Lower lobe of right lung (tissue), 2 donors: ENCODE measurements at places on chromosomes 5 and 9. TPM values are rescaled to one million over a fixed set of nuclear protein-coding genes. Genes with fewer than 3 reads are reported as not detected.

The SLC6A7 gene
- total RNA-seq: not detected

The SPATA31D4 gene
- total RNA-seq: not detected

DNA sequence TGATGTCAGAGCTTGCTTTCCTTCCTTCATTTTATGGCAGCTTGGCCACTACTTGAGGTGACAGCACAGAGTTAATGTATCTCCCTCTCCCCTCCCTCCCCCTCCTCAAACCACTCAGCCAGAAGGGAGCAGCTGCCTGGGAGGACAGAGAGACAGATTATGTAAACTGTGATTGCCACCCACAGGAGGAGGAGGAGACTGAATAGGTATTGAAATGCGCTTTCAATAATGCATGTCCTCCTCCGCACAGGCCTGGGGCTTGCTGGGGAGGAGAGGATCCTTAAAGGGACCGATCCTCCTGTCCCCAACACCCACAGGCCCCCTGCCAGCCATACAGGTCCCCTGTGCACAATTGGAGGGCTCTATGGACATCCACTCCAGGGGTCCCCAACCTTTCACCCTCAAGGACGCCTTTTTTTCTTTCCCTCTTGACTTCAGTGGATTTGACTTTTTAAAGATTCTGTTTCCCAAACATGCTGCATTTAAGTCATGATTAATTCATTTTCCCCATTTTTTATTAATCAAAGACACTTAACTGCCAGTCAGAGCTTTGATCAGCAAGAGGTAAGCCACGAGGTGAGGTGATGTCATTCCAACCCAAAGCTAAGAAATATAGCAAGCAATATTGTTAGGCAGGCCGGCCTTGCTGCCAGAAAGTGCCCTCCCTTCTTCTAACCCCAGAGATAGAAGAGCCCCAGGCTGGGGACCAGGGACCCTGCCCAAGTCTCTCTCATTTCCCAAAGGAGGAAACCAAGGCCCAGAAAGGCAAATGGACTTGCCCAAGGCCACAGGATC is 47.5 kb upstream of the CPLX2 start:
- no peaks in the 10 kb centered on the region for H3K36me3 ChIP-seq
- H3K27ac ChIP-seq: no peak overlapping the region
- no peaks in the 10 kb centered on the region for H3K4me1 ChIP-seq
- H3K27me3 ChIP-seq: peaks cover 4% of the 10 kb centered on the region

DNA sequence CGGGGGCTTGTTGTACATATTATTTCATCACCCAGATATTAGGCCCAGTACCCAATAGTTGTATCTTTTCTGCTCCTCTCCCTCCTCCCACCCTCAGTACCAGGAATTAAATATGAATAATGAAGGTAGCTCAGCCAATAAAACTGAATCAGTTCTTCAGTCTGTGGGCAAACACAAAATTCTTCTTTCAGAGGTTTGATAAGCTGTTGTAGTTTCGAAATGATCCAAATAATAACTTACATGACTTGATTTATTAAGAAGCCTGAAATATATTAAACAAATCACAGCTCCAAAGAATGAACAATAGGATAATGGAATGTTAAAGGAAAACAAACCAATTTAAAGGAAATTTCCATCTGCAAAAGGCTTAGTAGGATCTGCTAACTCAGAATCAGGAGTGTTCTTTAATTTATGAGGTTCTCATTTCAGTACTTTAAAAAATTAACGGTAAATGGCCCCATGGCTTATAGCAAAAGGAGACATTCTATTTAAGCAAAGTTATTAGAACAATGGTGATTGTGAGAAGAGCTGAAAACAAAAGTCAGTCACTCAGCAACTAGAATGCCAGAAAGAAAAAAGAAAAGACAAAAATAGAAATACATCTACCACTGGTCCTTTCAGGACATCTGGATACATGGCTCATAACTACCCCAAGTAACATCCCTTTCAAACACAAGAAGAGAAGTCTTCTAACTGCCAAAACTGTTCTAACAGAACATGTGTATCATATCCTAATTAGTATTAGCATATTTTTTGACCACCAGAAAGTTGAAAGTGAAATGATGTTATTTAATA is 62.4 kb downstream of the NR3C1 start:
- no peak overlapping the region for H3K27ac ChIP-seq
- no peak overlapping the region for H3K4me3 ChIP-seq
- H3K36me3 ChIP-seq: no peaks in the 10 kb centered on the region
- H3K4me1 ChIP-seq: peaks cover 42% of the 10 kb centered on the region

The RASGEF1C gene
- total RNA-seq: not detected

DNA sequence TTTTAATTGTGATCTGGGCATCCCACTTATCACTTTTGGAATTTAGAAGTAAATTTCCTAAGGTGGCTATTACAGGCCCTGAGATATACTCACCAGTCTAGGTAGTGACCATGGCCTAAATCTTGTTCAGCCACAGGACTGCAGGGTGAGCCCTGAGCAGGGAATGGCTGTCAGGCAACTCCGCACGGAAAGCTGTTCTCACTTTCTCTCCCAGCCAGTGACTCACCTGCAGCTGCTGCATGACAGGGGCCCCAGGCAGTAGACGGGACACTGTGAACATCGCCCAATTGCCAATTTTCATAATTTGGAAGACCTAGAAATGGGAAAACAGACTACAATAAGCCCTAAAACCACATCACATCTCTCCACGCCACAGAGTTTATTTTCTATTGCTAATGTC is 69.6 kb upstream of the TAF1L start:
- DNase-seq: no peak
- peaks cover 5% of the 10 kb centered on the region for H3K27me3 ChIP-seq
- H3K4me3 ChIP-seq: no peak overlapping the region
- no peak overlapping the region for H3K27ac ChIP-seq
- H3K36me3 ChIP-seq: no peaks in the 10 kb centered on the region

DNA sequence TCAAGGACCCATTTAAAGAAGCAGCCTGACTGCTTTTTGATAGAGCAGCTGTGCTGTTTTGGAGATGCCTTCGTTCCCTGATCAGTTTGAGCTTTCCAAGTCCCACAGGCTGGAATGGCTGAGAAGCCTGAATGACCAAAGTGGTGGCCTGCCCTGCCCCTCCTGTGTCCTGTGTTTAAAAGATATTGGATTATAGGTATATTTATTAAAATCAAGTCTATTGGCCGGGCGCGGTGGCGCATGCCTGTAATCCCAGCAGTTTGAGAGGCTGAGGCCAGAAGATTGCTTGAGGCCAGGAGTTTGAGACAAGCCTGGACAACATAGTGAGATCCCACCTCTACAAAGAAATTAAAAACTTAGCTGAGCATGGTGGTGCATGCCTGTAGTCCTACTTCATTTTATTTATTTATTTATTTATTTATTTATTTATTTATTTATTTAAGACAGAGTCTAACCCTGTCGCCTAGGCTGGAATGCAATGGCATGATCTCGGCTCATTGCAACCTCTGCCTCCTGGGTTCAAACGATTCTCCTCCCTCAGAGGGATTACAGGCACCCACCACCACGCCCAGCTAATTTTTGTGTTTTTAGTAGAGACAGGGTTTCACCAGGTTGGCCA is 87.7 kb downstream of the CACNA1B start:
- no peak overlapping the region for H3K27ac ChIP-seq
- peak; percentile 20 for DNase-seq
- no peak overlapping the region for H3K4me3 ChIP-seq
- no peaks in the 10 kb centered on the region for H3K36me3 ChIP-seq

- no peaks in the 10 kb centered on the region for H3K36me3 ChIP-seq
- no peaks in the 10 kb centered on the region for H3K27me3 ChIP-seq
- H3K27ac ChIP-seq: no peak overlapping the region
These were observed 357.5 kb downstream of the SH3GL2 start for GRCh38 chr9:17936365-17936764.

The PCDHB2 gene
- 5.6 TPM for total RNA-seq
